ENCODE measurements at places on chromosomes 2 and 18. TPM values are rescaled to one million over a fixed set of nuclear protein-coding genes. Genes with fewer than 3 reads are reported as not detected.
A peak's percentile ranks its signal among the peaks of the same experiment; 100 is the strongest.

Gene CNTNAP5
- 0.04 TPM for total RNA-seq

DNA sequence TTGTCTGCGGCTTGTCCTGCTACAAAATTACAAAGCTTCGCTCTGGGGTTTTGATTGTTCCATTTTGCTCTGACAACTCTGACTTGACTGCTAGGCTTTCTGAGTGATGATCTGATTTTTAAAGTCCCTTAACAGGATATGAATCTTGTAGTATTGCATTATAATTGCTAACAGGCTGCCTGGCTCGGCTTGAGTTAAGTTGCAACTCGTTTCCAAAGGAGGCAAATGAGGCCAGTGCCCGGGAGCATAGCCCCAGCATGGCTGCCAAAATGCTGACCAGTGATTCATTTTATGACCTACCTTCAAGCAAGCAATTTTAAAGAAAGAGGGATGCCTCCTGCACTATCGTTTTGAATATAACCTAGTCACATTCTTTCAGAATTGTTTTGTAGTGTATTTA is 135.4 kb downstream of the COL6A3 start:
- no peak for DNase-seq

- DNase-seq, result peak; percentile 1
These were observed 34.6 kb downstream of the USP40 start for GRCh38 chr2:233531955-233532354.

Gene NEU4
- total RNA-seq, result 0.41 TPM

Gene ITGB6
- not detected for total RNA-seq

DNA sequence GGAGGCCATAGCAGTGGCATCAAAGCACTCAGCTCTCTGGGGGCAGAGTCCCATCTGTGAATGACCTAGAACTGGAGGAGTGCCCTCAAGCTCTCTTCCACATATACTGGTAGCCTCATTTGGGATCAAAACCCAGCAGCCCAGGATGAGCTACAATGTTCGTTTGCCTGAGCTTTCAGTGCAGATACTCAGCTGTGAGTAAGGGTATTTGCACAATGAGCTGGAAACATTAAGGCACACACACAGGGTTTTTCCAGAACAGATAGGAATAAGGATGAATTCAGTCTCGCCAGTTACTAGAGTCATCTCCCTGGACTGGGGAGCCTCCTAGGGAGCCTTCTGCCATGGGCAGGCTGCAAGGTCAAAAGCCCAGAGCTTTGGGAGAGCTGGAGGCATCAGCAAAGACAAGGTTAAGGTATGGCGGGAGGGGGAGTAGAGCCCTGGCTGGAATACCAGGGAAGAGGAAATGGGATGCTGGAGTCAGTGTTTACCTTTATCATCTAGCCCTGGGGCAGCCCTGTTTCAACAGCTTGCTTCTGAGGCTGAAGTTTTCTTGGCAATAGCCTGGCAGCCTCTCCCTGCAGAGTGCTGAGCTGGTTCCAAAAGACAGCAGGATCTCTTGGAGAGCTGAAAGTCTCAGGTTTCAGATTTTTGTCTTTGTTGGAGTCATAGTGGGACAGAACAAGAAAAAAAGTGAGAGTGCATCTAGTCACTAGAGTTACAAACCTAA is 187.7 kb downstream of the LOXHD1 start:
- DNase-seq, result peak; percentile 61

GRCh38 chr2:49240608-49241007 is 86.3 kb upstream of the FSHR start:
- peak; percentile 3 for DNase-seq

- DNase-seq, result no peak
These were observed 164.5 kb upstream of the SIX3 start for GRCh38 chr2:44777036-44777435.

Gene SP140
- total RNA-seq, result not detected

Gene C1QL2
- total RNA-seq, result 0.28 TPM

DNA sequence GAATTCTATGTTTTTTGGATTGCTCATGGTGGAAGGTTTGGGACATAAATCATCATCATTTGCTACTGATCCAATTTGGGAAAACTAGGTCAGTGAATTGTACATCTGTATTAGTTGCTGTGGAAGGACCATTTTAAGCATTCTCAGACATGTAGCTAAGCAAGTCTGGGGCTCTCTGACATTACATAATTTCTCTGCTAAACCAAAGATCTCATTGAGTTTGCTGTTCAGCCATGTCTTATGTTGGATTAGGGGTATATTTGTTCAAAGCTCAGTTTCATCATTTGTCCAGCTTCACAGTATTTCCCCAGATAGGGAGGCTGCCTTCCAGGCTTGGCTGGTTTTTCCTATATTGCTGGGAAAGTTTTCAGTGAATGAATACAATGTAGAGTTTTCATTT is 399.7 kb downstream of the MTX2 start:
- no peak for DNase-seq

GRCh38 chr2:143217512-143218115 is 88.4 kb downstream of the ARHGAP15 start:
- DNase-seq, result no peak

DNA sequence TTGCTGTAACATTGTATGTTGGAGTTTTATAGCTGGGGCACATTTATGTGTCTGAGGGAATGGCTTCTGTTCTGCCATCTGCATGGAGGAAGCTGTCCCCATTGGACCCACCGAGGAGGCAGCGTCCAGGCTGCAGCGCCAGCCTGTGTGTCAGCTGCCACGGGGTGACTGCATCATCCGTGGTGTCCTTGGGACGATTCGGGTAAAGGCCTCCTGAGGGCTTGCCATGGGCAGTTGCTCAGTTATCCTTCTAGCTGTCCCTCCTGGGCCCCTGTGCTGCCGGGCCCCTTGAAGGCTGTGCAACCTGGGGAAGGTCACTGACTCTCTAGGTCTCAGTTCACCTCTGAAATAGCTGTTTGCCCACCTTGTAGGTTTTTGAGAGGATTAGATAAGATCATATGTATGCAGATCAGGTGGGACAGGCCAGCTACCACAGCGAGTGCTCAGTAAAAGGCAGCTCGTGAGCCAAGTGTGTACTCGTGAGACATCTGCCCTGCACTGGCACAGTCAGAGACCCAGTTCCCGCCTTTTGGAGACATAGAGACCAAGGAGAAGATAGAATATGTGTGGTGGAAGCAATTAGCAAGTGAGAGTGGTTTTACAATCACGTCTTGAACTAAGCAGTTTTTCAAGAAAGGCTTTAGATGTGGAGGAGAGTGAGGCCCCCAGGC is 10.6 kb downstream of the LDLRAD4 start:
- DNase-seq, result no peak

DNA sequence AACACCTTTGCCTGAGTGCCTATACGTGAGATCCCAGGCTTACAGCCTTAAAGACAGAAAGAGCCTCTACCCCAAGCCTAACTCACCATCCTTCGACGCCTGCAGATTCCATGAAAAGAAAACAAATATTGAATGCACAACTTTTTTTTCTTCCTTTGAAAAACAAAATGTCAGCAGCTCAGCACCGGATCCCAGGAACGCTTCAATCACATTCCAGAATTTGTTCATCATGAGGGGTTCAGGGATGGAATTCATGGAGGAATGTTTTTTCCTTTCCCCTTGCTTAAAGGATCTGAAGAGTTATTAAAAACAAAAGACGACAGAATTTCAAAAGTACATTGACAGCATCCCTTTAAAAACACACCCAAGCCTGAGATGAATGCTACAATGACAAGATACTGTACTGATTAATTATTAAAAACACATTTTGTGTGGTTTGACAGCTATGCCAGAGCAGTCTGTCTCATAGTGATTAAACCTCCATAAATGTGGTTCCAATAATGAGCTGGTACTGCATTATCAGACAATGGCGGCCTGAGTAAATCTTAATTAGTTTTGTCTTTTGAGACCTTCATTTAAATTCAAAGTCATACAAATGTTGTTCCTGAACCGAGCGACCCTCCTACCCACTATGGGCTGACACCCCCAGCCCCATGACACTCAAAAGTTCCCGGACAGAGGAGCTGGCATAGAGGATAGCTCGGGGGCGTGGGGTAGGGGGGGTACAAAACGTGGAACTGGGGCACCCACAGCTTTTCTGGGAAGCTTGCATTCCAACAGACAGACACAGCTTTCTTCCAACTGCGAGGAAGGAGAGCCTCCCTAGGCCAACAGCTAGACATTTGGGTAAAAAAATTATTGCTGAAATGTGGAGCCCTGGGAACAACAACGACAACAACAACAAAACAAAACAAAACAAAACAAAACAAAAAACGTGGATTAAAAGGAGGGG is 227.5 kb downstream of the TTC32 start:
- no peak for DNase-seq

Gene FASTKD2
- 56.5 TPM for total RNA-seq

DNA sequence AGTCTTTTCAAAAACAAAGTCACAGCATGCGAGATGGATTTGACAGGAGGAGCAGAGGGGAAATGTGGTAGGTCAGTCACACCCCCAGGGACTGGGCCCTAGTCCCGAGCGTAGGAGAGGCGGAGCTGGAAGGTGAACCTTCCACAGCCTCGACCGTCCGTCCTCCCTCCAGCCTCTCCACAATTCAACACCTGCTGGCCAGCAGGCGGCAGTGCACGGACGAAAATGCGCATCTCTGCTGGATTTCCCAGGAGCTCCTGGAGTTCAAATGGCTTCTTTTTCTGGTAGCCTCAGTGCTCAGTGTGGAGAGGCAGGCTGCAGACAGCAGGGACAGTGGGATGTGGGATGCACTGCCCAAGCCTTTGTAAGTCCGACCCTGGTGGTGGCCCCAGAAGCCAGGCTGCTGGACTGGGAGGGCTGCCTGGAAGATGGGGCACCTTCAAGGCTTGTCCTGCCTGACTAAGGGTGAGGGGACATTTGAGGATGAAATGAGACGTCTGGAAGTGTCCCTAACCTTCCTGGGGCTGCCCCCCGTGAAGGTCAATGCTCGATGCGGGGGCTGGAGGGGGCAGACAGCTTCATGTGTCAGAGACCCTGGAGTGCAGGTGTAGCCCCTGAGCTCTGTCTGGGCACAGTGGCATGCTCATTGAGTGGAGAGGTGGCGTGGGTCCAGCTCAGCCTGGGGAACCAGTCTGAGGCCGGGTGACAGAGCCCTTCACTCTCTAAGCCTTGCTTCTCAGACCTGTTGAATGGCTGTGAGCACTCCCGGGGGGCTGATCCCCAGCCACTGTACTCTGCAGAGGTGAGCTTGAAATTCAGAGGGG is 189.5 kb downstream of the TFCP2L1 start:
- peak; percentile 87 for DNase-seq

DNA sequence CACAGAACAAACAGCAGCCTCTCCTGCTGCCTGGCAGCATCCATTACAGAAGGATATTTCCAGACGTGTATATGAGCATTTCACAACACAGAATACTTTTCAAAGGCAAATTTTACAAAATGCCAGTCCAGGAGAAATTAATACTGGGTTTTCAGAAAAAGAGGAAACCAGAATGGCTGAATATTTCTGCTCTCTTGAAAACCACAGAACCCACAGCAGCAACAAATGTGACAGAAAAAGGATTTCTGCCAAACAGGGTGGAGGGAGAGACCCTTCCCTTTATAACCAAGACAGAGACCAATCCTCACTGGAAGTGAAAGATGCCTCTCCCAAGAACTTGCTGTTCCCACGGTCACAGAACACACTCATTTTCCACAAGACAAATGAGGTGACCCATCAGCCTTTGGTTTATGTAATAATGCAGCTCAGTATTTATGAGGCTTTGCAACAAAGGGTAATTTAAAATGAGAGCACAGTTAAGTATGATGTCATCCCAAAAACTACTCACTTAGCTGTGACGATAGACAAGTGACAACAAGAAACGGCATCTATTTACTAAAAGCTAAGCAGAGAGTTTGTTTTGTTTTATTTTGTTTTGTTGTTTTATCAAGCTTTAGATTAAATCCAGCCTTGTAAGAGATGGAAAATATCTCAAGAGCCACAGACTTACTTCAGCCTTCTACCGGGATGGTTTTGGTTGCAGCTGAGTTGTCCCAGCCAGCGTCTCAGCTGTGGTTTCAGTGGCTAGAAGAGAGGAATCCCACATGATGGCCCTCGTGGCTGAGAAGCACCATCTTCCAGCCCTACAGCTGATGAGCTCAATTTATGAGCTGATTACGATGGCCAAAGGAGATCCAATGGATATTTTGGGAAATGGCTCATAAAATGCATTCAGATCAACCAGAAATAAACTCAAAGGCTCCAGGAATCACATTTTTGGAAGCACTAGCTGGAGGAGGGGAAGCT is 249.3 kb upstream of the AGAP1 start:
- no peak for DNase-seq

- peak; percentile 98 for DNase-seq
These were observed 12.8 kb downstream of the SLC30A3 start for GRCh38 chr2:27249891-27250651.

DNA sequence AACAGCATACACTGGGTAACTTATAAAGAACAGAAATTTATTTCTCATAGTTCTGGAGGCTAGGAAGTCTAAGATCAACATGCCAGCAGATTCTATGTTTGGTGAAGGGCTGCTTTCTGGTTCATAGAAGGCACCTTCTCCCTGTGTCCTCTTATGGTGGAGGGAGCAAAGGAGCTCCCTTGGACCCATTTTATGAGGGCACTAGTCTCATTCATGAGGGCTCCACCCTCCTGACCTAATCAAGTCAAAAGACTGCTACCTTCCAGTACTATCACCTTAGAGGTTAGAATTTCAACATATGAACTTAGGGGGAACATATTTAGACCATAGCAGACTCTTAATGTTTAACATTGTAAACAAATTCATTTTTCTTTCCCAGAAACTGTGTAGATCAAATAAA is 54.5 kb downstream of the ACVR1C start:
- DNase-seq, result no peak

Gene SLC23A3
- not detected for total RNA-seq

Gene GLB1L
- total RNA-seq, result 4.9 TPM

Gene NOSTRIN
- not detected for total RNA-seq

DNA sequence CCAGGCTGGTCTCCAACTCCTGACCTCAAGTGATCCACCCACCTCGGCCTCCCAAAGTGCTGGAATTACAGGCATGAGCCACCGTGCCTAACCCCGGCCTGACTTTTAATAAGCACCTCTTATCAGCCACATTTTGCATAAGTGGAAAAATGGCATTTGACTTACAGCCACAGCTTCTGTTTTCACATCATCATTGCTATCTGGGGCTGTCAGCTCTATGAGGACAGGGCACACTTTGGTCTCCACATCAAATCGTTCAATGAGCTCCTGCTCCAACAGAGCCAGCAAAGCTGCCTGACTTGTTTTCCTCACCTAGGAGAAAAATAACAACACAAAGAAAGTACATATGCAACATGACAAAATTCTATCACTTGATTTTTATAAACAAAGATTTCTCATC is 26.4 kb downstream of the PPP4R1 start:
- DNase-seq, result no peak

Gene CYS1
- 0.63 TPM for total RNA-seq

- DNase-seq, result peak; percentile 64
These were observed 784 bp downstream of the WDR33 start for GRCh38 chr2:127810156-127810618.
